NCI-H1417 treated with DMSO at 0.1 percent for 48 hours (cell line): ENCODE measurements at places on chromosomes 4 and X.

DNA sequence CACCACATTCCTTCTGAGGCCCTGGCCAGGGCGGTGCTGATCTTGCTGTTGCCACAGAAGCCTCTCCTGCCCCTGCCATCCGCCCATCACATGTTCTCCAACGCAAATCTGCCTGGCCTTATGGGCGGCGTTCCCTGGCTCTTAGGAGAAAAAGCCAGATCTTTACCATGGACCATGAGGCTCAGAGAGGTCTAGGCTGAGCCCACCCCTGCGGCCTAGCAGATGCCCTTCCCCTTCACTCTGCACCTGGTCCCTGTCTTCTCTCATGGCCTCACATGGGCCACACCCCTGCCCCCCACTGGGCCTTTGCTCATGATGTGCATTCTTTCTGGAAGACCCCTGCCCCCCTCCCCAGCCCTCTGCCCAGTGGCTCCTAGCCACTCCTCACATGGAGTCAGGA, 78.5 kb downstream of the CRMP1 start:
- DNase-seq, result no peak

DNA sequence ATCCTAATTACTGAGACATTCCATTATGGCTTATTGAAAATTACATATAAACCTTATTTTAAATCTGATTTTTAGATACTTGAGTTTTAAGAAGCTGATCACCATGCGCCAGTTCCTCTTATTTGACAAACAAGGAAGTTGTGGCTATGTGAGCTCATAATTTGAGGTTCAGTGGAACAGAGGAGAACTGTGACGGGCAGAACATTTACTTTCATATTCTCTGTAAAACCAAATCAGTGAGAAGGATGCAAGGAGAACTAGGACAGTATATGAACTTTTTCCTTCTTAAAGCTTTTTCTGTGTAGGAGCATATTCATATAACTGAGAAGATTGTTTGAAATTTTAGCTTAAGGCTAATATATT, 25.3 kb downstream of the STIM2 start:
- DNase-seq, result no peak

- no peak for DNase-seq
Observed at GRCh38 chrX:54473993-54474859, 21.8 kb downstream of the FGD1 start.

- DNase-seq, result no peak
Observed at GRCh38 chr4:52551487-52551886, 107.6 kb downstream of the USP46 start.

DNA sequence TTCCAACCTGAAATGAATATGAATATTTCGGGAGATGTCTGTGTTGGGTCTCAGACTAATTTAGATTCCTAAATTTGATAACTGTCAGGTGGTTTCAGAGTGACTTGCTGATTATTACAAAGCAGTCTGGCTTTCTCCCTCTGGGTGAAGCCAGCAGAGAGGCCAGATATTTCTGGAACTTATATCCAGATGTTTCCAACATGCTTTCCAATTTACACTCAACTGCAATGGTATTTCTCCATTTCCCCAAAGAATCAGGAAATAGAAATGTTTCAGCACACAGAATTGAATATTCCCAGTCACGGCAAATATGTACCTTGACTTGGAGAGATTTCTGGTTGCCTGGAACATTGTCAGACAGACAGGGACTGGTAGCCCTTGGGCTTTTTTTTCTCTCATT, 48.5 kb upstream of the EGFL6 start:
- no peak for DNase-seq
